CD8-positive, alpha-beta memory T cell (primary cell): ENCODE measurements at places on chromosomes 5 and 9. TPM values are rescaled to one million over a fixed set of nuclear protein-coding genes. Genes with fewer than 3 reads are reported as not detected.

GRCh38 chr5:57338068-57338867, 144.3 kb downstream of the ACTBL2 start:
- no peaks in the 10 kb centered on the region for H3K27me3 ChIP-seq
- no peak overlapping the region for H3K4me3 ChIP-seq
- H3K27ac ChIP-seq = no peak overlapping the region
- DNase-seq = no peak

GRCh38 chr5:172535108-172535445, 80.8 kb upstream of the SH3PXD2B start:
- no peaks in the 10 kb centered on the region for H3K36me3 ChIP-seq
- no peaks in the 10 kb centered on the region for H3K27me3 ChIP-seq
- no peaks in the 10 kb centered on the region for H3K4me1 ChIP-seq
- H3K4me3 ChIP-seq = no peak overlapping the region
- H3K27ac ChIP-seq = no peak overlapping the region

DNA sequence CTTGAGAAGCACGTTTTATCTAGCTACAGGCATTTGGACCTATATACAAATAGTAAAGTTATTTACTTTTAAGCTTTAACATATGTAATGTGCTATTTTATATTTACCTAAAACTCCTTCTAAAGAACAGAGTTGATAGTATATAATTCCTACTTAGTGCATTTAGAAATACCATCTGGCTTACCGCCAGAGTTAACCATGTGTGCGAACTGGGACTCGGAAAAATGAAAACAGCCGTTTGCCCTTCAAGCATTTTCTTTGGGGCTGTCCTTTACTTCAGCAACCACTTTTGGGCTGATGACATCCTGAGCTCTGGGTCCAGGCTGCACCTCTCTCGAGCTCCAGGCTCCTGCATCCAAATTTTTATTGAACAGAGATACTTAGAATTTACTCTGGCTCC, 21.9 kb upstream of the DHFR start:
- peaks cover 23% of the 10 kb centered on the region for H3K36me3 ChIP-seq
- no peak overlapping the region for H3K4me3 ChIP-seq
- no peaks in the 10 kb centered on the region for H3K4me1 ChIP-seq
- H3K27ac ChIP-seq = no peak overlapping the region
- DNase-seq = no peak
- H3K27me3 ChIP-seq = no peaks in the 10 kb centered on the region

DNA sequence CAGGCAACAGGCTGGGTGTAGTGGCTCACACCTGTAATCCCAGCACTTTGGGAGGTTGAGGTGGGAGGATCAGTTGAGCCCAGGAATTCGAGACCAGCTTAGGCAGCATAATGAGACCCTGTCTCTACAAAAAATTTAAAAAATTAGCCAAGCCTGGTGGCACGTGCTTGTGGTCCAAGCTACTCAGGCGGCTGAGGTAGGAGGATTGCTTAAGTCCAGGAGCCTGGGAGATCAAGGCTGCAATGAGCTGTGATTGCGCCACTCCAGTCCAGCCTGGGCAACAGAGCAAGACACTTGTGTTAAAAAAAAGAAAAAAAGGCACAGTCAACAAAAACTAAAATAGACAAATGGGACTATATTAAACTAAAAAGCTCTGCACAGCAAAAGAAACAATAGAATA, 29.3 kb downstream of the ATP6V0E1 start:
- H3K4me1 ChIP-seq = peaks cover 8% of the 10 kb centered on the region
- H3K27me3 ChIP-seq = no peaks in the 10 kb centered on the region
- no peak overlapping the region for H3K27ac ChIP-seq
- no peak for DNase-seq

NSG2 gene
- not detected for total RNA-seq
